ENCODE measurements at places on chromosomes 13 and 19.

GRCh38 chr13:106372199-106373155, 163.0 kb downstream of the EFNB2 start:
- no peak for DNase-seq

GRCh38 chr19:58037927-58038687, 4.3 kb downstream of the ZSCAN1 start:
- no peak for DNase-seq

- no peak for DNase-seq
These were observed 36.6 kb upstream of the PEPD start for GRCh38 chr19:33558151-33558550.

DNA sequence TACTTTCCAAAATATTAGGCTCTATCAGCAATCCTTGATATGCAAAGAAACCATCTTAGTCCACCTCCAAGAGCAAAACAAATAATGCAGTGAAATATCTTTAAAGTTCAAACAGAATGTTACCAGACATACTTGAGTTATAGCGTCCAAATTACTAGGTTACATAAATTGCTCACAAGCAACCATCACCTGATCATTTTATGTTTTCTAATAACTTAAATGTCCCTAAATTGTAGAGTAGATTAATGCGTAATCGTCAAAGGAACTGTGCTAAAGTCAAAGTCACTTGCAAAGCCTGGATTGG, 350.6 kb upstream of the ARGLU1 start:
- DNase-seq = no peak
